ENCODE measurements at places on chromosomes 7 and 10.

DNA sequence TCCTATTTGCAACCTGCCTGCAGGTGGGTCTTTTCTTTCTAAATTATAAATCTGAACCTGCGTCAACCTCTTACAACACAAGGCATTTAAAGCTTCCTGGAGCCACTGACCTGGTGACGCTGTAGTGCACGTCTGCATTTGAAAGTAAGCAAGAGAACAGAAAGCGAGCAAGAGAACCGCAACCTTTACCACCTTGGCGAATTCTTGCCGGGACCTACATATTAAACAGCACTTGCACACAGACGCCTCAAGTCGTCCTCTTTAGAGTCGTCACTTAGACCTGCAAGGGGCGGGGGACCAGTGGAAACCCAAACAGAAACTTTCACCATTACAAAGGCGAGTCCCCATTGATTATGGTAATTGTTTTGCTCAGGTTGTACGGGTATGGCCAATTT lies 9.5 kb downstream of the GLI3 start:
- no peak for DNase-seq

GRCh38 chr7:151946932-151947331 lies 9.3 kb upstream of the GALNTL5 start:
- DNase-seq = no peak

DNA sequence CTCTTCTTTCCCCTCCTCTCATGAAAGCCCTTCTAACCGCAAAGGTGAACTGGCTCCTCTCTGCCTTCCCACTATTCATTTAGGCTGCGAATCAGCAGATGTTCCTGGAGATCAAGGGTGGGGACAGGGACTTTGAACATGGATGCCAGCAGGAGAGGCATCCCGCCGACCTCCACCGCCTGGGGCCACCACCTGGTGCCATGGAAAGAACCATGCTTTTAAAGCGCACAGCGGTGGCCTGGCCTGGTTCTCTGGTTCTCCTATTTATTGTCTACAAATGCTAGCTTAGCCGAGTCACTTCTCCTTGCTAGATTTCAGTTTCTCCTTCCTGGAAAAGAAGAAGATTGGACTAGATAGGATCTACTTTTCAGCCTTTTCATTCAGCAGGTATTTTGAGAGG lies 43.2 kb upstream of the KCNMA1 start:
- no peak for DNase-seq

DNA sequence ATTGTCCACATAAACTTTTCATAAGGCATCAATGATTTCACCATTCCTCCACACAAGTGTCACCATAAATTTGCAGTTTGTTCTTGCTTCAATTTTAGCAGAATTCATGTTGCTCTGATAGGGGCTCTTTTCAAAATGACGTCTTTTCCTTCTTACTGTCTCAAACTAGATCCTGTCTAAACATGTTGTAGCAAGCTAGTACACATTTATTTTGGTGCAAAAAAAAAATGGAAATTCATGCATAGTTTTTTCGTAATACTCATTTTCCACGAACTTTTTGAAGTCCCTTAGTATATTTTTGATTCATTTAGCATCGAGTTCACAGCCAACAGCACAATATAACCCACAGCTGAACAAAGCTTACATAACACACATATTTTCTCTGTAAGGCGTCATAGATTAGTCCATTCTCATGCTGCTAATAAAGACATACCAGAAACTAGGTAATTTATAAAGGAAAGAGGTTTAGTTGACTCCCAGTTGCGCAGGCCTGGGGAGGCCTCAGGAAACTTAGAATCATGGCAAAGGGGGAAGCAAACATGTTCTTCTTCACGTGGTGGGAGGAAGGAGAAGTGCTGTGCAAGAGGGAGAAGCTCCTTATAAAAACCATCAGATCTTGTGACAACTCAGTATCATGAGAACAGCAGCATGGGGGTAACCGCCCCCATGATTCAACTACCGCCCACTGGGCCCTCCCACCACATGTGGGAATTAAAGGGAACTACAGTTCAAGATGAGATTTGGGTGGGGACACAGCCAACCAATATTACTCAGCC lies 301.5 kb downstream of the CCDC3 start:
- DNase-seq = no peak

GRCh38 chr7:22618528-22618927 lies 108.5 kb upstream of the IL6 start:
- DNase-seq = peak; percentile 20

DNA sequence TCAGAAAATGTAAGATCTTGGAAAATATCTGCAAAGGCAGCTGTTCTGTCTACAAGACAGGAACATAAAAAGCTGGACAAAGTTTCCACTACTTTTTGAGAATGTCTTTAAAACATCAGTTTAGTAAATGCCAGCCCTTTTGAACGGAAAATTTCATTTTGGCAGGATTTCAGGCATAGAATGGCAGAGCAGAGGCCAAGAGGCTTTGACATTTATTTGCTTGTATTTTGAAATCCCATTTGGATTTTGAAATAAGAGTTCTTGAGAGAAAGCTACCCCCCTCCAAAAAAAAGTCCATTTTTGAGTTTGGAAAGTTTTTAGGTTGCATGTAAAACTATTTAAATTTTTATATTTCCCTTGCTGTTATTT lies 3.1 kb upstream of the ETV1 start:
- no peak for DNase-seq

DNA sequence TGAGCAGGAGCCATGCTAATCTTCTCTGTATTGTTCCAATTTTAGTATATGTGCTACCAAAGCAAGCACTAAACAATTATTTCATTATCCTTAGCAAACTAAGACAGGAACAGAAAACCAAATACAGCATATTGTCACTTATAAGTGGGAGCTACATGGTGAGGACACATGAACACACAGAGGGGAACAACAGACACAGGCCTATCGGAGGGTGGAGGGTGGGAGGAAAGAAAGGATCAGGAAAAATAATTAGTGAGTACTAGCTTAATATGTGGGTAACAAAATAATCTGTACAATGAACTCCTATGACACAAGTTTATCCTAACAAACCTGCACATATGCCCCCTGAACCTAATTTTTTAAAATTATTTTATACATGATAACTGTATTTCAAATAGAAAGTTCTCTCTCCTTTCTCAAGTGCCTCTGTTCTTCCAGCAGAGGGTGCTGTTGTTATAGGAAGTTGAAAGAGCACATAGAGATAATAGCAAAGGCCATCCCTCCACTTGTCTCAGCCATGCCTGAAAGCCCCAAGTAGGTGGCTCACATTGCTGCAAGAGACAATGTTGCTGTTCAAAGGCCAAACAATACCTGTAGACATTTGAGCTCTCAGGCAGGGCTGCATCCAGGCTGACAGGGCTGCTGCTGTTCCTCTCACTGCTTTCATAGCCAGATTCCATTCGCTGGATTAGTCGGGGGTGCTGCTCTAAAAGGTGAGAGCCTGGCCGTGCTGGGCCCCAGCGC lies 33.4 kb upstream of the PPP3CB start:
- DNase-seq = peak; percentile 84

DNA sequence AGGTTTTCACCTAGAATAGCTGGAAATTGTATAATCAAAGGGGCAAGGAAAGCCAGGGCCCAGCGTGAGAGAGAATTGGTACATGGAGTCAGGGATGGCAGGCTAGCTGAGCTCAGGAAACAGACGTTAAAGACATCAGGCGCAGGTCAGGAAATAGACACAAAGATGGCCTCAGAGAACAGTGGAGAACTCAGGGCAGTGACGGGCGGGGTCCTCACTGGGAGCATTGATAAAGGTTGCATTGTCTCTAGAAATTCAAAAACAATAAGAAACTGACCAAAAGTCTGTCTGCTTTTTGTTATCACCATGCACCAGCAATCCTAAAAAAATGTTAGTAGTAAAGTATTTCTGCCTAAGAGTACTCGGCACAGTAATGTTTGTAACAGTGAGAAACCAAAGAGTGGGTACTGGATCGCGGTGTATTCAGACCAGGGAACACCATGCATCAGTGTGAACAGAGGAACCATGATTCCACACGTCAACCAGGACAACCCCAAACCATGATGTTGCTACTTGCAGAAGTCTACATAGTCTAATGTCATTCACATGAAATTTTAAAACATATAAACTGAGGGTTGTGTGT lies 81.9 kb upstream of the AUTS2 start:
- no peak for DNase-seq

DNA sequence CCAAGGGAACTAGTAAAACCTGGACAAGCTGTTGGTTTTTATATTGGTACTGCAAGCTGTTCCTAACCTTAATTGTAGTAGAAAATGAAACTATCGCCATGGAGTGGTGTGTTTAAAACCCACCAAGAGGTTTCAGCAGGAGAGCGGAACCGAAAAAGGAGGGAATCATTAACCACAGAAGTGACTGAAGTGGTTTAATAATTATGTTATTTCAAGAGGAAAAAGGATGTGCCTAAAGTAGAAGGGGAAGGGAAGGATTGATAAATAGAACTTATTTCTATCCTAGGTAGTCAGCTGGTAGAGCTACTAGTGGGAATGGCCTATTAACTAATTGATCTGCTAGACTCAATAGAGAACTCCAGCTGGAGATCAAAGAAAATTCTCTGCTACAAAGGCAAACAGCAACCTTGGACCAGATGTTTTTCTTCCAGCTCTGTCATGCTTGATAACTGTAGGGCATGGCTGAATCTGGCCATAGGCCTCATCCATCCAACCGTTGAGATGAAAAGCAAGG lies 91.8 kb downstream of the BAMBI start:
- peak; percentile 75 for DNase-seq

- DNase-seq = no peak
Measured at GRCh38 chr10:52950578-52950977, 178.0 kb upstream of the MBL2 start.

- peak; percentile 85 for DNase-seq
Measured at GRCh38 chr10:77943121-77943901, 16.8 kb upstream of the DLG5 start.

- DNase-seq = no peak
Measured at GRCh38 chr7:131686833-131687232, 130.4 kb upstream of the PODXL start.

DNA sequence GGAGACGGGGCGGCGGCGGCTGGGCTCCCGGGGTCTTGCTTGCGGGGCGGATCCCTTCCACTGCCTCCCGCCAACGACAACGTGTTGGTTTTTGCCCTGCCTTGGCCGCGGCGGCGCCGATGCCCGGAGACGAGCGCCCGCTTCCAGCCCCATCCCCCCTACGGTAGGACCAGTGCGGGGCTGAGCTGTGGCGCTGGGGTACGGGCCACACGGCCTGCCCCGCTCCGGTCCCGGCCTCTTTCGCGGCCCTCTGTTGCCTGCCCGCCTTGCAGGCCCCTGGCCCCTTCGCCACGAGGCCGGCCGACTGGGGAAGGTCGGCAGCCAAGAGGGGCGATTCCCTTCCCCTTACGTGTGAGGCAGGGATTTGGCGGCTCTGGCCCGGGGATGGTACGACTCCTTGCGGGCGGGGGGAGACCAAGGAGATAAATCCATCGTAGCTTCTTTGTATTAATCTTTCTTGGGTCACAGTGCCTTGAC lies 488 bp downstream of the EIF4H start:
- DNase-seq = peak; percentile 69

DNA sequence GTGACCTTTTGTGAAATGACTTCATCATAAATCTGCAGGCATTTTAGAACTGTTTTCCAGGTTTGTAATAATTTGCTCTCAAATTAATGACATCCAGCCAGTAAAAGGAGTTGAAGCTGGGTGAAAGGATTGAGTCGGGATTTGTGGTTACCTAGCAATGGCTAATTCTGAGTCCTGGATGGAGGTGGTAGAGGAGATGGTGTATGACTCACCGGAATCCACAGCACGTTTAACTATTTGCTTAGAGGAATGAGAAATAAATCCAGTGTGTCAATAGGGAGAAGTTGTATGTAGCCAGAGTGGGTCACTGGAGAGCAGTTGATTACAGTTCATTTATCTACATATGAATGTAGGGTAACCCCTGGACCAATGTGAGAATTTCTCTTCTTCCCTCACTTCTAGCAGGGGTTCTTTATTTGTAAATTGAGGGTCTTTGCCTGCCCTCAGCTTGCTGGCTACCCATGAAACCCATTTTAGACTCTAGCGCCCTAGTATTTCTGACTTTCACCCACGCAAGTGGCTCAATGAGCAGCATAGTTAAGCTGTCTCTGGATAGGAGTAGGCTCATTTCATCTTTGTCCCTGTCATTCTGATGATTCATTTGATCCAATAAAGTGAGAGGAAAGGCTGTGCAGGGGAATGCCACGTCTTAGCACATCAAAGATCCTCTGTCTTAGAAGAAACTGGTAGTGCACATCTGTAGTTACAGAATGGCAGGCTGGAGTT lies 547.8 kb downstream of the SORCS3 start:
- DNase-seq = peak; percentile 86

- DNase-seq = no peak
Measured at GRCh38 chr7:127896659-127897058, 134.6 kb downstream of the LRRC4 start.

DNA sequence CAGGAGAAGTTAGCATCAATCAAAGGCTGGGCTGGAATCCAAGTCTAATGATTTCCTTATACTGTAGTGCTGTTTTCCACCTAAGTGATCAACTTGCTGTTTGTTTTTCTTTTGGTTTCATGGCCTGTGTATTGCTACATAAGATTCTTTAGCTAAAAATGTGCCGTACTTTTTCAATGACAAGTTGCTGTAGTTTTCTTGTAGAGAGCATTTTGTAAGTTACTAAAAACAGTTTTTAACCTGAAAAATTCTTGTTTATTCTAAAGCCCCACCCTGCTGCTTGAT lies 1.3 kb downstream of the HELLS start:
- no peak for DNase-seq

GRCh38 chr10:119207366-119207666 lies at the start of gene GRK5:
TSS of gene GRK5 (plus strand) at chr10:119207571. CDS start at chr10:119207918, 347 bp downstream.
- peak; percentile 98 for DNase-seq

DNA sequence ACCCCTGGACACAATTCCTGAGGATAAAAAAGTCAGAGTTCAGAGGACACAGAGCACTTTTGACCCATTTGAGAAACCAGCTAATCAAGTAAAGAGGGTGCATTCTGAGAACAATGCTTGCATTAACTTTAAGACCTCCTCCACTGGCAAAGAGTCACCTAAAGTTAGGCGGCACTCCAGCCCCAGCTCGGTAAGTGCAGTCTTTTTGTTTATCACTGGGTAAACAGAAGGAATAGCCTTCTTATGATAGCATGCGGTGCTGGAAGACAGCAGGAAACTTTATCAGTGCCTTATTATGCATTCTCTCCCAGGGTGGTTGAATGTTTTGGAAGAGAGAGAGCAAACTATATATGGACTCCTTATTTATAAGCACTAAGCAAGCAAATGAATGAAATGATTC lies 130.5 kb downstream of the CDK14 start:
- DNase-seq = no peak

GRCh38 chr7:5653661-5654060 lies 127.8 kb downstream of the RNF216 start:
- no peak for DNase-seq
